Memory B cell (primary cell): ENCODE measurements at places on chromosomes 3 and 15.

GRCh38 chr3:189304465-189305351 lies 132.9 kb downstream of the TPRG1 start:
- H3K4me3 ChIP-seq, result no peak overlapping the region
- H3K27ac ChIP-seq, result no peak overlapping the region

DNA sequence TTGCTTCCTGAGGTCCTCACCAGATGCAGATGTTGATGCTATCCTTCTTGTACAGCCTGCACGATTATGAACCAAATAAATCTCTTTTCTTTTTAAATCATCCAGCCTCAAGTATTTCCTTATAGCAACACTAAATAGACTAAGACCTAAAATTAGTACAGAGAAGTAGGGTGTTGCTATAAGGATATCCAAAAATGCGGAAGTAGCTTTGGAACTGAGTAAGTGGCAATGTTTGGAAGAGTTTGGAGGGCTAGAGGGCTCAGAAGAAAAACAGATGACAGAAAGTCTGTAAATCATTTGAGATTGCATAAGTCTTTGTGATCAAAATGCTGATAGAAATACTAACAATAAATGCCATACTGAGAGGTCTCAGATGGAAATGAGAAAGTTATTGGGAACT lies 894.9 kb downstream of the DIPK2A start:
- H3K4me3 ChIP-seq, result no peak overlapping the region
- no peak overlapping the region for H3K27ac ChIP-seq
- no peaks in the 10 kb centered on the region for H3K36me3 ChIP-seq
- H3K27me3 ChIP-seq, result no peaks in the 10 kb centered on the region
- H3K4me1 ChIP-seq, result no peaks in the 10 kb centered on the region

GRCh38 chr3:190595179-190595795 lies 81.4 kb downstream of the IL1RAP start:
- no peak overlapping the region for H3K27ac ChIP-seq
- peaks cover 10% of the 10 kb centered on the region for H3K36me3 ChIP-seq
- H3K27me3 ChIP-seq, result no peaks in the 10 kb centered on the region
- no peak for DNase-seq
- H3K4me1 ChIP-seq, result peaks cover 6% of the 10 kb centered on the region
- H3K4me3 ChIP-seq, result no peak overlapping the region

GRCh38 chr3:66014651-66015050 lies 24.1 kb downstream of the MAGI1 start:
- H3K36me3 ChIP-seq, result no peaks in the 10 kb centered on the region
- no peak overlapping the region for H3K4me3 ChIP-seq
- H3K27ac ChIP-seq, result no peak overlapping the region
- no peaks in the 10 kb centered on the region for H3K27me3 ChIP-seq
- no peaks in the 10 kb centered on the region for H3K4me1 ChIP-seq

DNA sequence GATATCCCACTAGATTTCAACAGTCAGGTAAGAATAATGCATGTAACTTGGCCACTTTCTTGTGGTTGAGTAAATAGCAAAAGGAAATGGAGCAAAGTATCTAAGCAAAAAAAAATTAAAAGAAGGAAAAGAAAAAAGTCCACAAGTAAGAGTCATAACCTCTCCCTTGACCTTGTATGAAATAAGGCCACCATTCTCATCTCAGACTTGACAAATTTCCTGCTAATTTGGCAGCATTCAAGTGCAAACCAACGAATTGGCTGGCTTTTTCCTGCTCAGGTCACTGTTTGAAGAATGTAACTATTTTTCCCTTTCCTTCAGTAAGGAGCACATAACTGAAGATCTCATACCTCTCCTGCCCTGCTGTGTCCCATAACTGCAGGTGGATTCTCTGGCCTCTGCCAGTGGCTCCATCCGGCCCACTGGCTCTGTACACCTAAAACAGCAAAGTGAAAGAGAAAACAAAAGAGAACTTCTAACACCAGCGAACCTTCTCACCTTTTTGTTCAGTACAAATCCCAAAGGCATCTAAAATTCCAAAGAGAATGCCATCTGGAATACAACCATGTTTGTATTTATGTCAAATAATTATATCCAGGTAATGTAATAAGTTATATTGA lies 33.4 kb upstream of the RSL24D1 start:
- H3K27me3 ChIP-seq, result no peaks in the 10 kb centered on the region
- H3K36me3 ChIP-seq, result peaks cover 8% of the 10 kb centered on the region
- H3K4me3 ChIP-seq, result no peak overlapping the region
- no peaks in the 10 kb centered on the region for H3K4me1 ChIP-seq
- peak overlapping the region; percentile 45 for H3K27ac ChIP-seq
- no peak for DNase-seq

- H3K36me3 ChIP-seq, result no peaks in the 10 kb centered on the region
- DNase-seq, result no peak
- H3K4me1 ChIP-seq, result no peaks in the 10 kb centered on the region
- H3K4me3 ChIP-seq, result no peak overlapping the region
- H3K27ac ChIP-seq, result no peak overlapping the region
Measured at GRCh38 chr3:143888846-143889245, 40.6 kb upstream of the SLC9A9 start.

- peaks cover 6% of the 10 kb centered on the region for H3K4me1 ChIP-seq
- no peak for DNase-seq
- H3K4me3 ChIP-seq, result no peak overlapping the region
- no peak overlapping the region for H3K27ac ChIP-seq
- H3K27me3 ChIP-seq, result peaks cover 8% of the 10 kb centered on the region
- H3K36me3 ChIP-seq, result no peaks in the 10 kb centered on the region
Measured at GRCh38 chr3:129586746-129587430, 19.6 kb downstream of the PLXND1 start.

GRCh38 chr3:69092030-69092516 lies 7.3 kb downstream of the ARL6IP5 start:
- no peaks in the 10 kb centered on the region for H3K27me3 ChIP-seq
- H3K4me3 ChIP-seq, result peak overlapping the region; percentile 79
